ENCODE measurements at places on chromosomes 1 and 21.

DNA sequence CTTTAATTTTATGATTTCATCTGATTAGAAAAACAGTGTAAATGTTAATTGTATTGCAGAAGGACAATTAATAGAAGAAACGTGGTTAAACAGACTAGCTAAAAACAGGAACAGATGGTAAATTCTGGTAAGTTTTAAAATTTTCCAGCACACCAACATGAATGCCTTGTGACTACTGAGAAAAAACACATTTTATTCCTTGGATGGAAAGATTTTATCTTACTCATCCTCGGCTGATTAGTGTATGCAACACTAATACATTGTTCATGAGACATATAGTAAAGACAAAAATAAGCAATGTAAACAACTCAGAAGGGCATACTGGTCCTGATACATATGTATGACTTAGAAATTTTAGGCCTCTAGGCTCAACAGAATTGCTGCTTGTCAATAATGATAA is 4.9 kb upstream of the AK5 start:
- DNase-seq: no peak

DNA sequence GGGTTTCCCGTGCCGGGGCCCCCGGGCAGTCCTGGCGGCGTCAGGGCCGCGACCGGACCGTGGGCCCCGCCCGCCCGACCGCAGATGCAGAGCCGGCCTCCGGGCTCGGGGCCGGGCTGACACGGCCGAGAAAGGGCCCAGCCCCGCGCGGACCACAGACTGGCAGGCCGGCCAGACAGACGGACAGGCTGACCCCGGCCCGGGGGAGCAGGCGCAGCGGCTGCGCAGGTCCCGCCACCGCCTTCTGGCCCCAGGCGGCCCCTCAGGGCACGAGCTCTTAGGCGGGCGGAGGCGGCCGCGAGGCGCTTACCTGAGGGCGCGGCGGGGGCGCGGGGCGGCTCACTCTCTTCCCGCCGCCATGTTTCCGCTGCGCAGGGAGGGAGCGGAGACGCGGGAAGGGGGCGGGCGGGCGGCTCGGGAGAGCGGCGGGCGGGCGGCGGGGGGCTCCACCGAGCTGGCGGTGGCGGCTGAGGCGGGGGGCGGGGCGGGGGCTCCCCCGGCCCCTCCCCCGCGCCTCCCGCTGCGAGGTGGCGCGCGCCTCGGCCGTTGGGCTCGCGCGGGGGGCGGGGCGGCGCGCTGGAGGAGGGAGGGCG is at the start of gene SCMH1:
SCMH1 (minus strand) TSS at position 558 of the 593 bp plus-strand sequence. CDS start 56,173 bp downstream, outside the sequence.
- peak; percentile 10 for DNase-seq

DNA sequence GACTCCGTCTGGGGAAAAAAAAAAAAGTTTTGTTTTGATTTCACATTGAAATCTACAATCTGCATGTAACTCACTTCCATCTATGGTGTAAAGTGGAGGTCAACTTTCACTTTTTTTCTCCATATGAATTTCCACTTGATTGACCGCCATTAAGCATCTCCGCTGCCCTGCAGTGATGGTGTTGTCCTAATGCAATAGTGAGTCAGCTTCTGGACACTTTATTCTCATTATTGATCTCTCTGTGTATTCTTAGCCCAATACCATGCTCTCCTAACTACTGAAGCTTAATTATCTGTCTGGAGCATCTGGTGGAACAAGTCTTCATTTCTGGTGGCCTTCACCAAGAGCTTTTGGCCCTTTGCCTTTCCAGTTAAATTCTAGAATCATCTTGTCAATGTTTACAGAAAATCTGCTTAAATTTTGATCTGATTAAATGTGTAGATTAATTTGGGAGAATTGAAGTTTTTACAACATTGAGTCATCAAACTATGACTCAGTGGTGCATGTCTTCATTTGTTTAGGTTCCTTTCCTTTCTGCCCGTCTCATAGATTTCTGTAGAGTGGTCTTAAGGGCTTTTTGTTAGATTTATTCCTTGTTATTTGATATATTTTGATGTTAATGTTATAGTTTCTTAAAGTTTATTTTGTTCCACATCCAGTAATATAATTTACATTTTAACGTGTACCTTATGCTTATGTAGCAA is 181.5 kb downstream of the PRDM2 start:
- no peak for DNase-seq

DNA sequence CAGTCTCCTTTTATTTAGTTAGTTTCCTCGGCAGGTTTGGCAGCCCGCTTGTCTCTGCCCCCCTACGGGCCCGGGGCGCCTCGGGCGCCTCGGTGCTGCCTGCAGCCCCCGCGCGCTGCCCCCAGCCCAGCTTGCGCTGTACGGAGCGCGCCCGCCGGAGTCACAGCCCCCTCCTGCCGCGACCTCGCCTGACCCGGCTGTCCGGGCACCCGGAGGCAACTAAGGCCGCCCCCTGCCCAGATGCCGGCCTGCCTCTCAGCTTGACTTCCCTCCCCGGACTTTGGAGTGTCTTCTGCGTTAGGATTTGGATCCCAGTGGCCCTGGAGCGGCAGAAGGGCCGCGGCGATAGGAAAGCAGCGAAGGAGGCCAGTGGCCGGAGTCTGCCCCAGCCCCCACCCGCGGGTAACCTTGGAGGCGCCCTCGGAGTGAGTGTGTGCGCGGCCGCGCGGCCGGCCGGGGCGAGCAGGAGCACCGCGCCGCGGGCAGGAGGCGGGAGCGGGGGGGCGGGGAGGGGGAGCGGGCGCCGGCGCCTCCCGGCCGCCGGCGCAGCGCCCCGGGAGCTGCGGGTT is 7.6 kb downstream of the CDKN2C start:
- no peak for DNase-seq

- DNase-seq: no peak
Observed at GRCh38 chr1:203930342-203930741, 68.9 kb downstream of the SNRPE start.

DNA sequence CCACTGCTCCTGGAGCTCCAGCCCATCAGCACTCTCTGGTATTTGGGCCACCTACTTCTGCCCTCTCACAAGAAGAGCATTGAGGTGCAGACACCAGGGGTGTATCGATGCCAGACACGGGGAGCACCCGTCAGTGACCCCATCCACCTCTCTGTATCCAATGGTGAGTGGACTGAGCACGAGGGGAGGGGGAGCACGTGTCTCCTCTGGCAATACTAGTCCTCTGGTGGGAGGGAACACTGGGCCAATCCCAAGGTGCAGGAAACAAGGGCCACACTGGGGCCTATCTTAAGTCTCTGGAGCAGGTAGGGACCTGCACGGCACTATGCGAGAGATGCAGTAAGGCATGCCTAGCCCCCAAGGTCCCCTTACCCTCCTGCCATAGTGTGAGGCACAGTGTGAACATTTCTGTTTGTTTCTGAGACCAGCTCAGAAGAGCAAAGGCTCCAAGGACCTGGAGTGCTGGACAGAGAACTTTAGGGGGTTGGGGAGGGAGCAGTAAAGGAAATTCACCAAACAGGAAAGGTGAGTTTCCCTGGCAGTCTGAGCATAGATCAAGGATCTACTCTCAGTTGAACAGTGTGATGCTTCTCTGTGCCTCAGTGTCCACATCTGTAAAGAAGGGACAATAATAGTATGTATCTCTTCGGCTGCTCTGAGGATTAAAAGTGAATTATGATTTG is 2.3 kb downstream of the FCRLB start:
- DNase-seq: no peak

GRCh38 chr1:47189844-47190508 is at the start of gene PDZK1IP1:
TSS of gene PDZK1IP1 (minus strand) at chr1:47190036. CDS start at chr1:47189932, 104 bp downstream.
- no peak for DNase-seq

DNA sequence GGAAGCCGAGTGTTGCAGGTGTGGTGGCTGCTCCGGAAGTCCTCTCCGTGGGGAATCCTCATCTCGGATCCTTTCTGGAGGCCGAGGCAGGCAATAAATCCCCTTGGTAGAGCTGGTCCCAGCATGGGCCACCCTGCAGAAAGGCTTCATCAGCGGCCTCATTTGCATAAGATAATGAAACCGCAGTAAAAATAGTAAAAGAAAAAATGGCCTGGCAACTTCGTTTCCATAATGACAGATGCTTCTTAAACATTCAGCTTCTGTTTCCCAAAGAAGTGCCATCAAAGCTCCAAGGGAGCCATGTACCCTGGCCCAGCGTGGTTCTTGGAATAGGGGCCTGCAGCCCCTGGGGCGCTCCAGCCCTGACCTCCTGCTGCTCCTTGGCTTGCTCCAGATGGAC is 244.1 kb downstream of the GRIK3 start:
- no peak for DNase-seq

DNA sequence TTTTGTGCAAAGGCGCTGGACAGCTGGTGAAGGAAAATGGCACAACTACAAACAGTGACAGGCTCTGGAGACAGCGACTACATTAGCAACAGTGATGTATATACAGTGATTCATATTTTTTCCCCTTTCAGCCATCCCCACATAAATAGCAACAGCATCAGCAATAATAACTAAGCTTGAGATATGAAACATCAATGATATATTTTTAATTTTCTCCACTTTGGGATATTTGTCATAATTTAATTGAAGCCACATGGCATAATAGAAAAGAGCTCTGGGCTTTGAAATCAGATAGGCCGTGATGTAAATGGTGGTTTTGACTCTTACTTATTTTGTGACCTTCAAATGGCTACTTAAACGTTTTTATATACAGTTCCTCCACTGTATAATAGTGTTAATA is 764.3 kb upstream of the PRMT6 start:
- DNase-seq: no peak

- DNase-seq: no peak
Observed at GRCh38 chr21:35504277-35504676, 455.2 kb upstream of the RUNX1 start.
